ENCODE measurements at places on chromosomes 5 and 9. TPM values are rescaled to one million over a fixed set of nuclear protein-coding genes. Genes with fewer than 3 reads are reported as not detected.

The NRG2 gene
- total RNA-seq = 0.91 TPM

The DMRT1 gene
- total RNA-seq = 0.47 TPM

The BAAT gene
- total RNA-seq = 0.25 TPM

The ADAMTS13 gene
- total RNA-seq = 9.2 TPM

The GMCL2 gene
- not detected for total RNA-seq

The ANKRD20A1 gene
- 5.2 TPM for total RNA-seq

The TRIP13 gene
- 45.0 TPM for total RNA-seq

The LCP2 gene
- total RNA-seq = 0.61 TPM

The SOWAHA gene
- total RNA-seq = 0.39 TPM

The TAL2 gene
- total RNA-seq = not detected

DNA sequence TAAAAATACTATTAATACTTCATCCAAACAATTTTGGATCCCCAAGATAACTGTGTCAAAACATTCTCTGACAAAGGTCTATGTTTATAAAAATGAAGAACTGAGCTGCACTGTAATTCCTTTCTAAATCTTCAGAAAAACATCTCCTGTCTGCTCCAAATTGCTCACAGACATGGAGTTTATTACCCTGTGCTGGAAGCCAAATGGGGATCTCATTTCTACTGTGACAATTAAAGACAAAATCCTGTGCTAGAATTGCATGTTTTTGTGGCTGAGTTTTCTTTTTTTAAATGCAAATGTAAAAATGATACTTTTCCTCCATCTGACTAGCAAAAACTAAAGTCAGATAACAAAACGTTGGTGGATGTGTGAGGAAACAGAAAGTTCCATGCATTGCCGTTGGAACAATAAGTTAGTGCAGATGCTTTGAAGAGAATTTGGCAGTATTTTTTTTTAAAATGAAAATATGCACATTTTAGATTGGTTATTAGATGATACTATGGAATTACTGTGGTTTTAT is 93.5 kb downstream of the GNA14 start:
- DNase-seq = no peak

- no peak for DNase-seq
These were observed 192.7 kb downstream of the LRRC70 start for GRCh38 chr5:62771341-62771740.

- no peak for DNase-seq
These were observed 267.1 kb downstream of the SPATA31D1 start for GRCh38 chr9:82255481-82256176.

DNA sequence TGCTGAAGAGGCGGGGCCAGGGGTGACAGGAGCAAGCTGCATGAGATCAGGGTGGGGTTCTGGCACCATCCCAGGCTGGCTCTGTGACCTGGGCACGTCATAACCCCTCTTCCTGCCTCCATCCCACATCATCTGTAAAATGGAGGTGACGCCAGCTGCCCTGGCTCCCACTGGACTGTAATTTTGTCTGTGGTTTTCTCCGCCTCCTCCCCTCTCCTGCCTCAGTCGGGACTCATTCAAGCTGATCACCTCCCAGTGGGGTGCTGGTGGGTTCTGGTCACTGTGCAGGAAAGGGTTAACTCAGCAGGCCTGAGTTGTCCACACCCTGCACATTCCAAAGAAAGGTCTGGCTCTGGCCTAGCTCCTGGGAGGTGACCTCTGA is 128.2 kb downstream of the RXRA start:
- no peak for DNase-seq

DNA sequence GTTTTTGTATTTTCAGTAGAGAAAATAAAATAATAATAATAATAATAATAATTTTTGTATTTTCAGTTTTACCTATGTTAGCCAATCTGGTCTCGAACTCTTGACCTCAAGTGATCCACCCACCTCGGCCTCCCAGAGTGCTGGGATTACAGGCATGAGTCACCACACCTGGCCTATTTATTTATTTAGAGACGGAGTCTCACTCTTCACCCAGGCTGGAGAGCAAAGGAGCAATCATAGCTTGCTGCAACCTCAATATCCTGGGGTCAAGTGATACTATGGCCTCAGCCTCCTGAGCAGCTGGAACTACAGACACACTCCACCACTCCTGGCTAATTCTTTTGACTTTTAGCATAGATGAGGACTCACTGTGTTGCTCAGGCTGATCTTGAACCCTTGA is 167.5 kb downstream of the TLE1 start:
- no peak for DNase-seq

DNA sequence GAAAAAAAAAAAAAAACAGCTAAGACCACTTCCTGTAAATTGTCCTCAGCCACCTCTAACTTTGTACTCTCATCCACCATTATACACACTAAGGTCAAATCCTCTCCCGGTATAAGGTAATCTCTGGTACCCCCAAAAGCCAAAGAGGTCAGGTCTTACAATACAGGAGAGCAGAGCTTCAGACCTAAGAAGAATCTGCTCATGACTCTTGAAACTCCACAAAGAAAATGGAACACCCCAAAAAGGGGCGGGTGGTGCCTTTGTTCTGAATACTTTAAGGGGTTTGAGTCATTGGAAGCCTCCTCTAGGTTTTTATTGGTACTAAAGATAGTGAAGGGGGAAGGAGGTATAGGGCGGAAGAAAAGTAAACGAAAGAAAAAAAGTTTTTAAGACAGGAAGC is 69.8 kb downstream of the COL15A1 start:
- no peak for DNase-seq

GRCh38 chr9:110133608-110134210 is 74.2 kb downstream of the C9orf152 start:
- DNase-seq = peak; percentile 47

DNA sequence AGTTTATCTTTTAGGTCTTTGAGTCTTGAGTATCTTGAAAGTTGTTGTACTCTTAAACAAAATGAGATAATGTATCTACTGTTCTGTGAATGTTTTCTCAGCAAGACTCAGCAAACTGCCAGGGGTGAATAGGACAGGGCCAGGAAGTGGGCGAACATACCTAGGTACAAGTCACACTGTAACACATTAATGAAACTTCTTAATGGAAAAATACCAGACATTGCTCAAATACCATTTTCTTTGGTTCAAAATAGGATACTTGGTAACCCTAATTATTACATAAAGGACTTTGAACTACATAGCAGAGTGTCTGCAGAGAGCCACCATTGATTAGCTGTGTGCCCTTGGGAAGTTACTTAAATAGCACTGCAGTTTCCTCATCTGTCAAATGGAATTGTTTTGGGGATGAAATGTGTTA is 197.5 kb downstream of the ARHGEF28 start:
- no peak for DNase-seq

DNA sequence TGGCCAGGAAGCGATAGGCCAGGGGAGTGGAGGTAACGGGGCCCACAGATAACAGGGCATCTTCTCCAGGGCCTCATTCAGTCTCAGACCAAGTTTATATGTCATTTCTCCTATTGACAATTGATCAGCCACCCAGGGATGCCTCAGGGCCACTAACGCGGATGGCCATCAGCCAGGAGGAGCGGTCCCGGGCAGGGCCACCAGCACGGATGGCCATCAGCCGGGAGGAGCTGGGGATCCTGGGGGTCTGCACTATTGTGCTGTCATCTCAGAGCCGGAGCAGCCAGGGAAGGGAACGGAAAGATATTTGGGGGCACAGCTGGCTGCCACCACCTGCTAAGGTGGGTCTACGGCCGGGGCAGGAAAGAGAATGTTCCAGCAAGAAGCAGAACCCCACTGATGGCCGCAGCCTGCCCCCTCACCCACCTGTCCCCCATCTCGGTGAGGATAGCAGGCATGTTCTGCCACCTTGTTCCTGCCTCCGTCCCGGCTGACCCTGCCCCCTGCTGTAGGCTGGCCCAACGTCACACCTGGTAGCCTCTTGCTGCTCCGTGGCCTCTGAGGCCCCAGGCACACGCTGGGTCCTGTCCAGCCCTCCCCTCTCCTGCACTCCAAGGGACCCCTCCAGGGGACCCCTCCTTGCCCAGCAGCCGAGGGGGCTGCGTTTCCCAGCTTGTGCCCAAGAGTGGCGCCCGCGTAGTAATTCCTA is 21.5 kb upstream of the UBAC1 start:
- no peak for DNase-seq

DNA sequence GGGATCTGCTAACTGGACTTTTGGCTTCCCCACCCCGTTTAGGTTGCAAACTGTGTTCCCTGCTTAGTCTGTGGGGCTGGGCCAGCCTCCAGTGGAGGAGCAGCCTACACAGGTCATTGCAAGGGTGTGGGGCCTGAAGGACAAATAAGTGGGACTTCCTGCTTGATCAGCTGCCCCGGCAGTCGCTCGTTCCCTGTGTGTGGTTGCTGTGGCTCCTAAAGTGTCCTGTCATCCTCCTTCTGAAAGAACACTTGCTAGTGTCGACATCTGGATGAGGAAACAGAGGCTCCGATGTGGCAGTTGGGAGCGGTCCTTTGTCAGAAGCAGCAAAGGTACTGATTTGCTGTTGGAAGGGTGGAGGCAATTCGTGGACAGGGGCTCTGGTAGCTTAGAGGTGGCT is 88.9 kb upstream of the TBCA start:
- no peak for DNase-seq

GRCh38 chr9:95494022-95494415 is 22.8 kb downstream of the PTCH1 start:
- no peak for DNase-seq

GRCh38 chr5:135393691-135394090 is 5.3 kb downstream of the MACROH2A1 start:
- no peak for DNase-seq

GRCh38 chr9:131690462-131690861 is 49.4 kb downstream of the RAPGEF1 start:
- no peak for DNase-seq

DNA sequence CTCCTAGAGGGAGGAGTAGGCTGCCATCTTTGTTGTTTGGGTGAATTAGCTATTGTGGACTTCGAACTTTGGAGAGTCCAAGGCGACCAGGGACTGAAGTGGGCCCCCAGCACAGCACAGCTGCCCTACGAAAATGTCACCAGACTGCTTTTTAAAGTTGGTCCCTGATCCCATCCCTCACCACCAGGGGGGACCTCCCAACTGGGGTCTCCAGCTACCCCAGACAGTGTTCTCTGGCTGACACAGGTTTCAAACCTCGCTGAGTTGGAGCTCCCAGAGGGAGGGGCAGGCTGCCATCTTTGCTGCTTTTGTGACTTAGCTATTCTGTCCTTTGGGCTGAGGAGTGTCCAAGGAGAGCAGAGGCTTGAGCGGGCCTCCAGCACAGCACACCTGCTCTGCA is 45.7 kb upstream of the ADRB2 start:
- no peak for DNase-seq

GRCh38 chr5:2254880-2255750 is 372.4 kb upstream of the IRX4 start:
- no peak for DNase-seq

DNA sequence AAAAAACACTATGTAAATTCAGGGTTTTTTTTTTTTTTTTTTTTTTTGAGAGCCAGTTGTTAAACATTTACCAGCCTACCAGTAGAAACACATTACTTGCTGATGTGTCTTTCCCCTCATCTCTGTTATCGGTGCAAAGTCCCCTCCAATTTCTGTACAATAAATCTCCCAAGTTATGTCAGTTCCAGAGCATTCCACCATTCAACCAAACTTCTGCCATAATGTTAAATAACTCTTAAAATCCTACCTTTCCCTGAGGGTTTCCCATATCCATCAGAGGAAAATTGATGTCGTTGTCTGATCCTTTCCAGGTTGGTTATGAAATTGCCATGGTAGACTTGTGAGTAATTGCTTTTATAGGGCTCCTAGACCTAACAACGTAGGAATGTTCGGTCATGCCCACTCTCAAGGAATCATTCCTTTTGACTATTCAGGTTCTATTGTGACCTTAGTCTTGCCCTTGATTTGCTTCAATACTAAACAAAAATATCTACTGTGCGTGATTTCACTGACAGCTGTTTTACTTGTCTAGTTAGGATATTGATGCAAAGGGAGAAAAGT is 5.6 kb upstream of the PPP2R2B start:
- no peak for DNase-seq

GRCh38 chr5:90473396-90474234 is 956 bp downstream of the MBLAC2 start:
- no peak for DNase-seq

- DNase-seq = peak; percentile 85
These were observed 9.3 kb upstream of the TEX48 start for GRCh38 chr9:114691046-114691955.

DNA sequence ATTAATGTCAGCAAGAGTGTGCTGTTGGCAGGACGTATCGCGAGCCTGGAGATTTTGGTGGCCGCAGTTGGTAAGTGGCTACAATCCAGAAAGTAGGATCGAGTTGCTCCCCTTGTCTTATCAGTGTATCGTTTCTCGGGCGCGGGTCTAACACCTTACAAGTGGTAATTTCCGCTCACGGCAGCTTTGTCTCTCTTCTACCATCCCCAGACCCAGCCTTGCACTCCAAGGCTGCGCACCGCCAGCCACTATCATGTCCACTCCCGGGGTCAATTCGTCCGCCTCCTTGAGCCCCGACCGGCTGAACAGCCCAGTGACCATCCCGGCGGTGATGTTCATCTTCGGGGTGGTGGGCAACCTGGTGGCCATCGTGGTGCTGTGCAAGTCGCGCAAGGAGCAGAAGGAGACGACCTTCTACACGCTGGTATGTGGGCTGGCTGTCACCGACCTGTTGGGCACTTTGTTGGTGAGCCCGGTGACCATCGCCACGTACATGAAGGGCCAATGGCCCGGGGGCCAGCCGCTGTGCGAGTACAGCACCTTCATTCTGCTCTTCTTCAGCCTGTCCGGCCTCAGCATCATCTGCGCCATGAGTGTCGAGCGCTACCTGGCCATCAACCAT is 1.1 kb downstream of the PTGER4 start:
- no peak for DNase-seq

- DNase-seq = no peak
These were observed 181.3 kb upstream of the ZNF608 start for GRCh38 chr5:124927735-124928134.

- DNase-seq = no peak
These were observed 9.3 kb upstream of the RNF145 start for GRCh38 chr5:159218595-159219023.

DNA sequence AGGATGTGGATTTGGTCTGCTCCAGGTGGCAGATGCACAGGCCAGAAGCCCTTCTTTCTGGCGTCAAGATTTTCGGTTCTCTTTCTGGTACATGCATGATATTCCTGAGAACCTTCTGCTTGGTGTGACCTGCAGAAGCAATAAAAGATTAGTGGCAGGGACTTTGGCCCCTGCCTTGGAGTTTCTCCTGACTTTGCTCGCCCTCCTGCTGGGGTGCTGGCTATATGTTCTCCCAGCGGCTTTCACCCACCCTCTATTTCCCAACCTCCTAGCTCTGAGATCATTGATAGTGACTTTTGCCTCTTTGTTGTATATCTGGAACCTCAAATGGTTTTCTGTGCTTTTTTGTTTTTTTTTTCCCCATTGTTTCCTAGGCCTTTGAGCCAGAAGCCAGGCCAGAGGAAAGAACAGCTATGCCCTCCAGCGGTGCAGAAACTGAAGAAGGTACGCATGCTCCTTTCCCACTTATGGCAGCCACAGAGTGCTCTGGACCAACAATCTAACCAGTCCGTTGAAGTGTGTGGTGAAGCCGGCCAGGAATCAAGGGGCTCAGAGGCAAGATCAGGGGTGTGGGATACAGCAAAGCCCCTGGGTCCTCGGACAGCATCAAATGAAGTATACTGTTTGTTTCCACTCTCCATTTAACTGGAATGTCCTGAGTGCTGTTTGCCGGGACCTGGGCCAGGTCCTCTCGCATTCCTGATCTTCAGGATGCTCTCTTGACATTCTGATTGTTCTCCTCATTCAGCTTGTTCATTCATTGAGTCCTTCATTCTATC is 154.5 kb downstream of the ARHGEF28 start:
- DNase-seq = no peak

Measured in HCT116 (cell line).